ENCODE measurements at places on chromosomes 7 and 10. TPM values are rescaled to one million over a fixed set of nuclear protein-coding genes. Genes with fewer than 3 reads are reported as not detected.

ASAH2 gene
- not detected for polyA plus RNA-seq

- no peak for DNase-seq
Measured at GRCh38 chr10:46314071-46314470, 27.3 kb downstream of the ANTXRL start.

DNA sequence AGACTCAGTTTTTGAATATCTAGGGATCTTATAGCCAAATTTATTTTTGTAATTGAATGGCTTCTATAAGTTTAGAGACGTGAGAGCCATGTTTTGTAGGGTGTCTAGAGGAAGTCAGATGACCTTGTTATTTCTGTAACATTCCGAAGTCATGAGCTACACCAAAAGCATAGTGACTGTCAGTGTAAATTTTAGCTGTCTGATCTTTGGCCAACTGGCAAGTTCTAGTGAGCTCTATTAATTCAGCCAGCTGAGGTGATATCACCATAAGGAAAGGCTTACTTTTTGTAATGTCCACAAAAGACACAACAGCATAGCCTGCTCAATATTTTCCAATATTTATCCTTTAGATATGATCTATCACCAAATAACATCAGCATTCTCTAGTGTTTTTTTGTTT lies 9.9 kb upstream of the NT5C3A start:
- DNase-seq = no peak

GRCh38 chr10:26311383-26311940 lies 94.9 kb downstream of the GAD2 start:
- no peak for DNase-seq

CRCP gene
- 14.0 TPM for polyA plus RNA-seq

- no peak for DNase-seq
Measured at GRCh38 chr7:88203401-88203800, 16.4 kb downstream of the SRI start.

TBX20 gene
- polyA plus RNA-seq = not detected

NPSR1 gene
- polyA plus RNA-seq = not detected

- no peak for DNase-seq
Measured at GRCh38 chr10:126646110-126646509, 24.4 kb downstream of the C10orf90 start.

ABCA13 gene
- polyA plus RNA-seq = 0.41 TPM

- no peak for DNase-seq
Measured at GRCh38 chr10:107971411-107971810, 806.9 kb upstream of the SORCS1 start.

- DNase-seq = no peak
Measured at GRCh38 chr10:118783776-118784545, 29.2 kb upstream of the CACUL1 start.

GRCh38 chr7:1425292-1426136 lies 33.8 kb downstream of the MICALL2 start:
- no peak for DNase-seq

GRCh38 chr10:13512564-13512963 lies 16.2 kb downstream of the BEND7 start:
- no peak for DNase-seq

MDH2 gene
- 162 TPM for polyA plus RNA-seq

AZGP1 gene
- polyA plus RNA-seq = not detected

FAM131B gene
- polyA plus RNA-seq = 0.43 TPM

DNA sequence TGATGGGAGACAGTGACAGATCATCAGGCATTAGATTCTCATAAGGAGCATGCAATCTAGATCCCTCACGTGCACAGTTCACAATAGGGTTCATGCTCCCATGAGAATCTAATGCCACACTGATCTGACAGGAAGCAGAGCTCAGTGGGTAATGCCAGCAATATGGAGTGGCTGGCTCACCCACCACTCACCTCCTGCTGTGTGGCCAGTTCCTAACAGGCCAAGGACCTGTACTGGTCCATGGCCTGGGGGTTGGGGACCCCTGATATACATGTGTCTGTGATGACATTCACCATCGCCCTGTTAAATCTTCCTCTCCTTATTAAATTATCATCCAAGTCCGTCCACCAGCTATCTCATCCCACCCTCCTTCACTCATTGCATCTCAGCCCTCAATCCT lies 118.4 kb downstream of the TEX36 start:
- no peak for DNase-seq

FAM180A gene
- not detected for polyA plus RNA-seq

ZCCHC24 gene
- polyA plus RNA-seq = 5.0 TPM

ZPBP gene
- not detected for polyA plus RNA-seq

GRCh38 chr7:137110535-137110934 lies 233.0 kb downstream of the PTN start:
- DNase-seq = no peak

RBP4 gene
- polyA plus RNA-seq = 0.25 TPM

GIGYF1 gene
- polyA plus RNA-seq = 0.30 TPM

DNA sequence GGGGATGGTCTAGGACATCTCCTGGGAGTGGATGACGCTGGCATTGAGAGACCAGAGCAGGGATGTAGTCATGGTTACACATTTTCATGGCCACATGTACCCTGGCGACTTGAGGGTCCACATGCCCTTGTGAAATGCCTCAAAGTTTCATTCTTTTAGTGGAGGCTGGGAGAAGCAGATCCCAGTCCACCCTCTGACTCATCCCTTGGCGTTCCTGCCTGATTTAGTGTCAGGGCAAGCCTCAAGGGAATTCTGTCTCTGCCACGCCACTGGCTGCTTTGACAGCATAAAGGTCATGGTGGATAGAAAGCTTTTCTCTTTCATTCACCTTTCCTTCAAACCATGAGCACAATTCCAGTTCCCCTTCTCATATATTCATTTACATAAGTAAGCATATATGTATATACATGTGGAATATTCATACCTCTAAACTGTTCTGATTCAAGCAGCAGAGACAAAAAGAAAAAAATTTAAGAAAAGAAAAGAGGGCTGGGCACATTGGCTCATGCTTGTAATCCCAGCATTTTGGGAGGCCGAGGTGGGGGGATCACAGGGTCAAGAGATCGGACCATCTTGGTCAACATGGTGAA lies 21.8 kb upstream of the KIF5B start:
- DNase-seq = no peak

TAS2R4 gene
- not detected for polyA plus RNA-seq

DNA sequence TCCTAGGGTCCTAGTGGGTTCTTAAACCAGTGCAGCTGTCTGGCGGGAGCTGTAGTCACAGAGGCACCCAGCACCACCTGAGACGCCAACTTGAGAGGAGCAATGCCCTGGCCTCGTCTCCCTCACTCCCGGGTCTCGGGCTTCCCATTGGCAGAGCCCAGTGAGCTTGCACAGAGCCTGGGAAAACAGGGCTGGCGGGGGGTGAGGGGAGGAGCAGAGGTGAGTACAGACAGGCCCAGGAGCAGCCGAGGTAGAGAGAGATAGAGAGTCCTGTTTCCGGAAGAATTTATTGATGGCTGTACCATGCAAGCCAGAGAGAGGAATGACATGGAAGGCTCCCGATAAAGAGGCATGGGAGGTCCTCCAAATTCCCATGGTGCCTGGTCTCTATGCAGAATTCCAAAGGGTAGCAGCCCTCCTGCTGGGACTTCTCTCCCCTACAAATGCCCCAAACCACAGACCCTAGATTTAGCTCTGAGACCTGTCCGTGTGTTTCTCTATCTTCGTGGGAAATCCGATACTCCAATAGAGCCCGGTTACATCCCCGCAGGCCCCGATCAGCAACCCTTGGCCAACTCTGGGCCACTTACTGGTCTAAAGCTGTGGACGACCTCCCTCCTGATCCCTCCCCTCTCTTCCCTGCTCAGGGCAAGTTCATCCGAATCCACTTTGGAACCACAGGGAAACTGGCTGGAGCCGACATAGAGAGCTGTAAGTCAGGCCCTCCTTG lies 20.3 kb upstream of the MYH16 start:
- DNase-seq = no peak

- no peak for DNase-seq
Measured at GRCh38 chr10:131749767-131750142, 151.1 kb upstream of the PPP2R2D start.
